ENCODE measurements at places on chromosomes 7 and 10.

DNA sequence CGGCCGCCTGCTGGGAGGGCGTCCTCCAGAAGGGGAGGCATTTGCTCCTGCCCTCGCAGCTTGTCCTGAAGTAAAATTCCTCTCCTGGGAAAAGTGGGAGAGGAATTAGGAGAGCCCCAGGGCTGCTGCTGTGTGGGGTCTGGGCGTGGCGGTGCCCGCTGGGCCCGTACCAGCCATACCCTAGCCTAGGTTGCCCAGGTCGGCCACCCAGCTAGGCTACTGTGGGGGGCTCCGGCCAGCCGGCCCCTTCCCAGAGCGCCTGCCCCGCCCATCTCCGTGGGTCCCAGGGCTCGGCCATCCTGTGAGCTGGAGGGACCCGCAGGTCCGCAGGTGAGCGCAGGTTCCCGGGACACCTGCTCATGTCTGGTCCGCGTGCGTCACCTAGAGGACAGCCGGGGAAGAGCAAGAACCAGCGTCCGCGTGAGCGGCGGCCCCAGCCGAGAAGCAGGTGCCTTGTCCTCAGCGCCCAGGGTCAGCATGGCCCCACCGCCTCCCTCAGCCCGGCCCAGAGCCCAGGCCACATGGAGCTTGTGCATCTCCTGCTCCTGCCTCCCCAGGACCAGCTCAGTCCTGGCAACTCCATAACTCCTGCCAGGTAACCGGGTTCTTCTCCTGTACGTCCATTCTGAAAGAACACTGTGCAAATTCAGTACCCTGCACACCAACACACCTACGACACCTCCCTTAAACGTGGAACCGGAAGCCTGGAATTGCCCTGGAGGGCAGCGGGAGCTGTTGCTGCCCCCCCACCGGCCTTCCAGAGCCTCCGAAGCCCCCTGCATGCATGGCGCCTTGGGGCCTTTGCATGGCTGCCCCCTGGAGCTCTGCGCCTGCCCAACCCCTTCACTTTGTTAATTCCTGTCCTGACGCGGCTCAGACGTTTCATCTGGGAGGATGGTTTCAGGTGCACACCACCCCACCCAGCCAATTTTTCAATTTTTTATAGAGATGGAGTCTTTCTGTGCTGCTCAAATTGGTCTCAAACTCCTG lies 22.8 kb upstream of the FOXL3 start:
- DNase-seq: no peak

- DNase-seq: no peak
These were observed 3.3 kb downstream of the PITRM1 start for GRCh38 chr10:3169271-3169670.

- DNase-seq: no peak
These were observed 361.8 kb downstream of the MAGI2 start for GRCh38 chr7:79091661-79092060.

DNA sequence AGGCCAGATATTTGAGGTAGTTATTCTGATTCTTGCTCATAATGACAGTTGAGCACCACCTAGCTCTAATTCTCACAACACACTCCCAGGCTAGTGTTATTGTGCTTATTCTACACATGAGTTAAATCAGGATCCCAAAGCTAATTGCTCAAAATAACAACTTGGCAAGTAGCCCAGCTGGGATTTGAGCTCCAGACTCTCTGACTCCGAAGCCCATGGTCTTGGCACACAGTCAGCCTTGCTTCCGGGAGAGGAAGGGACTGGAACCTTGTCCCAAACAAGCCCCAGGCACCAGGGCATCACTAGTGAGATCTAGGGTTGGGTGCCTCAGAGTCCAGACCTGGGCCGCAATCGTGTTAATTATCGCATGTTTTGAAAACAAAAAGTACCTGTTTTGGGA lies 101.4 kb downstream of the GPAM start:
- DNase-seq: no peak

- DNase-seq: no peak
These were observed 364.2 kb downstream of the GLRX3 start for GRCh38 chr10:130500261-130501000.

- no peak for DNase-seq
These were observed 192.3 kb upstream of the SHH start for GRCh38 chr7:156004265-156005201.

DNA sequence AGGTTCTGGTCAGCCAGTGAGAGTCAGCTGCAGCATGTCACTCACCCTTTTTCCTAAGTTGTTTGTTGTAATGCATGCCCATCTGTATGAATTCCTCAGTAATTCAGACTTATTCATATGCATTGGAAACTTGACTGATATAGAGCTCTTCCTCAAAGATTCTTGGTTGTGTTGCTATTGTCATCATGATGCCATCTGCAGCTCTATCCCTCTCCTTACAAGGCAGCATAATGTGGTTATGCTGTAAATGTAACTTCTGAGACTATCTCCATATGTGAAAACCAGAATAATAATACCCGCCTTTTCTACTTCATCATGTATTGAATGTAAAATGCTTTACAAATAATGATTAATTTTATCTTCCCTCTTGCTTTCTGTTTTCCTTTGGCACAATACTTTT lies 252.6 kb upstream of the MTPN start:
- no peak for DNase-seq

All from activated T-helper 1 cell treated with anti-CD3 and anti-CD28 coated beads, Interleukin-2, amount 50 U/mL, for 16 hours (primary cell).